Thoracic aorta (tissue), 2 donors: ENCODE measurements at places on chromosomes 2 and 18. TPM values are rescaled to one million over a fixed set of nuclear protein-coding genes. Genes with fewer than 3 reads are reported as not detected.

DNA sequence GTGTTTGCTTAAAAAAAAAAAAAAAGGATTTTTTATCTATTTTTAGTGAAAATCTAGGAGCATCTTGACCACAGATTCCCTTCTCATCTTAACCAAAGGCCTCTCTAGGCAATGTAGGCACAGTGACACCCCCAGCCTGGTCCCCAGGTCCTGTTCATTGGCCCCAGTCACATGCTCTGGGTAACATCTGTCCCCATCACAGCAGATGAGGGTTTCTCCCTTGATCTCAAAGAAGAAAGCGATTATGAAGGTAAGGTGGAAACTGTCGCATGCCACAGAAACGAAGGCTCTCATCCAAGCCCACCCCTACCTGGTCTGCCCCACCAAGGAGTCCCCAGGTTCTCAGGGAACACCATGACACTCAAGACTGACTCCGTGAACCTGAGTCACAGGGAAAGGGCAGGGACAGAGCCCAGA is 4.7 kb downstream of the HS6ST1 start:
- DNase-seq, result no peak

DNA sequence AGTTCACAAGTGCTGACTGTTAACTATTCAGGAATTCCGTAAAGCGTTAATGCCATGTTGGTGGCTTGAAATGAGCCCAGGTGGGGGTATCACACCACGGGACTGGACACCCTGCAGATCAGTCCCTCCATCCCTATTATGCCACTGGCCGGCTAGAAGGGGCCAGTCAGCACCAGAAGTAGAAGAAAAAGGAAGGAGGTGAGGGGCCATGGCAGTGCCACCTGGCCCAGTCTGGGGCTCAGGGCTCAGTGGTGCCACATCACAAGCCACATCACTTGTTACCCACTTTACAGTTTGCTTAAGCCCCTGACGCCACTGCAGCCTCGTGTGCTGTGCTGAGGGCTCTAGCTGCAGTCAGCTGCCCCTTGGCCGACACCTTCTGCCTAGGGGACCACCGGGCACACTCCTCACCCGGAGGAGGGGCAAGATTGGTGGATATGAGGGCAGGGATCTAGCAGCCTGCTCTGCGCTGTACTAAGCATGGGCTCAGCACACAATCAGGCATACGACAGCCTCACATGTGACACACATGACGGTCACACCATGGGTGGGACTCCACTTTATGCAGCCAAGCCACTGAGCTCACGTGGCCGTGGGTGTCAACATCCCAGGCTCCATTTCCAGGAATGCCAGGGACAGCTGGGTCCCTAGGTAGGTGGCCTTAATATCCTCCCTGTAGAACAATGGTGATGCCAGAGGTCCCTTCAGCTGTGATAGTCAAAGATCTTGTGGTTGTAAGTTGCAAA is 3.6 kb downstream of the LIMS2 start:
- no peak for DNase-seq

DNA sequence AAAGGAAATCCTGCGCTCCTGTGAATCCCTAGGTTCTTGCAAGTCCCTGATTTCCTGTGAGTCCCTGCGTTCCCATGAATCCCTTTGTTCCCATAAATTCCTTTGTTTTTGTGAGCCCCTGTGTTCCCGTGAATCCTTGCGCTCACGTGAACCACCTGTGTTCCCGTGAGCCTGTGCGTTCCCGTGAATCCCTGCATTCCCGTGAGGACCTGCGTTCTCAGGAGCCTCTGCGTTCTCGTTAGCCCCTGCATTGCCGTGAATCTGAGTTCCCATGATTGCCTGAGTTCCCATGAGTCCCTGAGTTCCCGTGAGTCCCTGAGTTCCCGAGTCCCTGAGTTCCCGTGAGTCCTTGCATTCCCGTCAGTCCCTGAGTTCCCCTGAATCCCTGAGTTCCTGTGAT is 71.5 kb downstream of the SNTG2 start:
- DNase-seq, result no peak

DNA sequence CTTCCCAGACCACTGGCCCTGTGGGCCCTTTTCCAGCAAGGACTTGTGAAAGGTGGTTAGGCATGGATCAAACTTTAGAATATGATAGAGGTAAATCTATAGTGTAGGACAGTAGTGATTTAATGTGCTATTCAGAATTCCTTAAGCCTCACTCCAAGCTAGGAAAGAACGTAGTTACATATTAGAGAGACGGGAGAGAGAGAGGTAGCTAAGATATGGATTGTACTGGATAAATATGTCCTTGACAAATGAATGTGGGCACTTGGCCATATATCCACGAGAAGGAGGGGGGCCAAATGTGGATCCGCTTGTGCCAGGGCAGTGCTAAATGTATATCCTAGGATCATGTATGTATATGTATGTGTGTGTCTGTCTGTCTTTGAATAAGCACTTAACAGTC is 6.5 kb downstream of the KCNJ3 start:
- DNase-seq, result no peak

DNA sequence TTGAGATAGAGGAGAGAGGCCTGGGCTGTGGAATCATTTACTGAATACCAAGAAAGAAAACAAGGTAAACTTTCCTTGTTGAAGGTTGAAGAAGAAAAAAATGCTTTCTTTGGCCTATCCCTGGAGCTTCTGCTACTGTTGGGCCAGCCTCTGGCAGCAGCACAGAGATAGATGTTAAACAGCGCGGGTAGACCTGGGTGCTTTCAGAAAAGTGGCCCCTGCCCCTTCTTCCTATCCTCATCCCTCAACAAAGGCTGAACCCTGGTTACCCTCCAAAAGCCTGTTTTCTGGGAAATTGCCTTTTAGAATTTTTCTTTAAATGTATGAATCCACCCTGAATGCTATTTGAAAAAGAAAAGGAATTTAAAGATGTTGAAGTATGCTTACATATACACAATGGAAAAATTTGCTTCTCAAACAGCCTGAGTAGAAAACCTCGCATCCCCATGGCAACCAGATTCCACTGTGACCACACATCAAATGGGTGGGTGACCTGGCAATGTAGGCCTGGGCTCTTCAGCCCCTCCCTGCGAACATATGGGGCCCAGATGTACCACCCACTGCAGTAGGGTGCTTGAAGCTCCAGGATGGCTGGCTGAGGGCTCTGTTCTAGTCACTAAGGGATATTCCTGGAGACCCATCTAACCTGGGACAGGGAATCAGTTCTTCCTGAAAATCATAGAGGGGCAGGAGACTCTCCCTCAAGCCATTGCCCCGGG is 23.4 kb upstream of the CHRNA1 start:
- DNase-seq, result no peak

Gene KCNIP3
- 12.5 TPM for total RNA-seq

GRCh38 chr2:41387519-41387918 is 660.3 kb upstream of the PKDCC start:
- no peak for DNase-seq

DNA sequence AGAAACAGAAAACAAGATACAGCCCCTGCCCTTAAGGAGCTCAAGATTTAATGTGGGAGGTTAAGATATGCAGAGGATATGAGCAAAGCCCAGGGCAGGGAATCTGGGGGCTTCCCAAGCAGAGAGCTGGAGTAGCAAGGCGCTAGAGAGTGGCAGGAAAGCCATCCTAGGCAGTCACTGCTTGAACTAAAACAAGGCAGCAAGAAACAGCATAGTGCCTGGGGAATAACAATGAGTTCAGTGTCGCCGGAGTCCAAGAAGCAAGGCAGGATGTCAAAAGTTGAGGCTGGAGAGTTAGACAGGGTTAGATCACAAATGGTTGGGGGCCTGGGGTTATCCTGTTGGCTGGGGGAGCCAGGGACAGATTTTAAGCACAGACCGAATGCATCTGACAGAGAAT is 24.6 kb downstream of the CDH2 start:
- DNase-seq, result no peak

DNA sequence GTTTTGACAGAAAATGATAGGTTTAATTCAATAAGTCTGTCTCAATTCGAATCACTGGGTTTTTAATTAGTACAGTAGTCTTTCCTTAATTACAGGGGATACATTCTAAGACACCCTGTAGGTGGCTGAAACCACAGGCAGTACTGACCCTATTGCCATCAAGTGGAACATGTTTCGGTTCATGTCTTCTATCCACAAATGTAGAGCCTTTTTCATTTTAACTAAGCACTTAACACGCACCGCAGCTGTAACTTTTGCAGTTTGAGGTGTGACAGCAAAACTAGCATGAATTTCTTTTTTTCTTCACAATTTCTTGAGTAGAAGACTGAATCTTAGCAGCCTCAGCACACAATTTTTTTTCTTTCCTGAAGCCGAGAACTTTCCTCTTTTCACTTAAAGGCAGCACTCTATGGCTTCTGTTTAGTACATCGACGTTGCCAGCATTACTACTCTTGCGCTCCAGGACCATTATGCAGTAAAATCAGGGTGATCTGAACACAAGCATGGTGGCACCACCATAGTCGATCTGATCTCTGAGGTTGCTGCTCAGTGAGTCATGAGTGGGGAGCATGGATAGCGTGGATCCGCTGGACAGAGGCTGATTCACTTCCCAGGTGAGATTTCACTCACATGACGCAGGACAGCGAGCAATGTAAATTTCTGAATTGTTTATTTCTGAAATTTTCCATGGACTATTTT is 805.1 kb downstream of the RNF144A start:
- DNase-seq, result no peak

Gene UGT1A10
- 0.41 TPM for total RNA-seq

DNA sequence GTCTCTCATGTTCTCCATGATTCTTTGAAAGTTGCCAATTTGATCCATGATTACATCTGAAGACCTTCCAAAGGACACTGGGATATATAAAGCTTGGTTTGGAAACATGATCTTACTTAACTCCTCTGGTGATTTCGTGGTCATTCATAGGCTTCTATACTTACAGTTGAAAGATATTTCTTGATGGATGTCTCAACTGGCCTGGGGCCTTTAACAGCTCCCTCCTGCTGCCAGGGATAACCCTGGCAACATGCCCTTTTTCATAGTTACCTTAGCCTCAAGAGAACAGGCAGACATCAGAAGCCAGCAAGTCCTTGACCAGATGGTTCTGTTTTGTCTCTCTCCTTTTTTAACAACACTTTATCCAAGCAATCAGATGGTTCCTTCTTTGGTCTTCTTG is 23.5 kb upstream of the MFF start:
- no peak for DNase-seq

Gene TXNDC9
- total RNA-seq, result 42.0 TPM

DNA sequence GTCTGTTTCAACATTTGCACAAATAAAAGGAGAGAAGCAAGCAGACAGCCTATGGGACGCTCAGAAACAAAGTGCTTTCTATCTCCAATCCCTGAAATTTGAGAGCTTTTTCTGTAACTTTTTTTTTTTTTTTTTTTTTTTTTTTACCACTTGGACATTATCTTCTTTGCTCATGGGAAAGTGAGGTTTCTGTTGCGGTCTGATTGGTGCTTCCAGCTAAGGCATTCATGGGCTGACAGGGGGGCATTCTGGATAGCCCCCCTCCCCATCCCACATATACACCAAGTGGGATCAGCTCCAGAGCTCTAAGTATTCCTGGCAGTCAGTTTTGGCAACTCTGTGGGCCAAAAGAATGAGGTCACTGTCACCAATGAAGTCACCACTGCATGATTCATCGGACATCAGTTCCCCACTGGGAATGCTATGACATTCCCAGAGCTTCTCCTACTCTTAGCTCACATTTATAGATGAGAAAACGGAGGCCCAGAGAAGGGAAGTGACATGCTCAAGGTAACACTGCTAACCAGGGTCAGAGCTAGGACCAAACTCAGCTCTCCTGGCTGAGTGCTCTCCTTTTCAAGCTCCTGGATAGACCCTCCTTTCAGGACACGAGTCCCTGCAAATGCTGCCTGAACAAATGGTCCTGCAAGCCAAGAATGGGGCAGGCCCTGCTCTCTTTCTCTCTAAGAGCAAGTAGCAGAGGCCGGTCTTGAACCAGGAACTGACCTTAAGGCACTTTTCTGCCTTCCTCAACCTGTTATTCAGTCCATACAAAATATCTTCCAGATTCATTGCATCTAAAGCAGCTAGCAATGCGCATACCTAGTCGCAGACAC is 61.3 kb downstream of the TMEM247 start:
- DNase-seq, result peak; percentile 28

Gene ERBB4
- 15.7 TPM for total RNA-seq

DNA sequence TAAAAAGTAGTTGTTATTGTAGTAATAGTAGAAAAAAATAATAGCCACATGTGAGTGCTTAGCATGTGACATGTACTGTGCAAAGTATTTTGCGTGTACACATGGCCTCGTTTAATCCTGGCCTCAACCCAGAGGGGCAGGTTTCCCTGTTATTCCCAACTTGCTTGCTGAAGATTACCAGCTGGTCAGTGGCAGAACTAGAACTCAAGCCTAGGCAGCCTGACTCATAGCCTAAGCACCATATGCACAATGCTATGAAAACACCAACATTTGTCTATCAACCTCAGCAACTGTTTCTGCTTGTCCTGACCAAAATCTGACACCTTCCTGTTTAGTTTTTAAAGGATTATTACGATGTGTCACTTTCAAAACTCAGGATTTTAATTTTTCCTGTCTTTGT is 234.9 kb upstream of the SMAD7 start:
- DNase-seq, result no peak

Gene LYG2
- not detected for total RNA-seq

Gene GKN2
- not detected for total RNA-seq

Gene IHH
- total RNA-seq, result not detected
